ENCODE measurements at places on chromosomes 16 and 17. TPM values are rescaled to one million over a fixed set of nuclear protein-coding genes. Genes with fewer than 3 reads are reported as not detected.

NUDT7 gene
- 6.5 TPM for total RNA-seq

PRR29 gene
- total RNA-seq = 12.0 TPM

RPH3AL gene
- total RNA-seq = 2.5 TPM

CNTNAP1 gene
- total RNA-seq = 1.2 TPM

SLC2A4 gene
- total RNA-seq = not detected

KRT40 gene
- total RNA-seq = not detected

- H3K4me3 ChIP-seq = peak overlapping the region; percentile 98
- DNase-seq = peak; percentile 85
- peaks cover 37% of the 10 kb centered on the region for H3K4me1 ChIP-seq
- peak overlapping the region; percentile 99 for H3K27ac ChIP-seq
- H3K36me3 ChIP-seq = peaks cover 59% of the 10 kb centered on the region
These were observed 627 bp upstream of the TSPOAP1 start for GRCh38 chr17:58329035-58329809.

GRCh38 chr16:16124438-16124837 is 98.9 kb downstream of the ABCC6 start:
- H3K4me1 ChIP-seq = peaks cover 10% of the 10 kb centered on the region
- no peak overlapping the region for H3K27ac ChIP-seq
- H3K4me3 ChIP-seq = no peak overlapping the region
- no peak for DNase-seq
- peaks cover 70% of the 10 kb centered on the region for H3K36me3 ChIP-seq
- no peaks in the 10 kb centered on the region for H3K27me3 ChIP-seq

DNA sequence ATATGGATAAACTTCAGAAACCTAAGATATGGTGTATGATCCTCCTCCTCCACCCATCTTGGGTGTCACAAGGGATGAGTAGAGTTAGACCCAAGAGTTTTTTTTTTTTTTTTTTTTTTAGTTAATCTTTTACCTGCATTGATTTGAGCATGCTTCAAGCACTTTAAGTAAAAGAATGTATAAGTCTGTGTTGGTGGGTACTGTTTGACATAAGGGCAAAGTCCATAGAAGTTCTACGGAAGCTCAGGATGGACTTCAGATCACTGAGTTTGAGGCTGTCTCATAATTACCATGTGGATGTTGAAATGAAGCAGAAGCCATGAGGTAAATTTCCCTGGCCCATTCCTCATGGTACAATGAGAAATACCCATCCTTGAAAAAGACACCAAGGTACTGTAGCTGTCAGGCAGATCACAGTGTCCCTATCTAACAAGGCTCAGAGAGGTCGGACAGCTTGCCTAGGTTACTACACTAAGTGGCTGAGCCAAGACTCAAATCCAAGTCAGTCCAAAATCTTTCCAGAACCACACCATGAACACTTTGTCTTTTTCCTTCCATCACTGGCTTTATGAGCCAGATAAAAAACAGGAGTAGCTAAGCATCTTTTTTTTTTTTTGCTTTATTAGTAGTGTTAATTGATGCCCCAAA is 962.8 kb downstream of the CDH11 start:
- H3K27me3 ChIP-seq = no peaks in the 10 kb centered on the region
- no peaks in the 10 kb centered on the region for H3K36me3 ChIP-seq
- no peaks in the 10 kb centered on the region for H3K4me1 ChIP-seq
- DNase-seq = no peak
- no peak overlapping the region for H3K27ac ChIP-seq

GRCh38 chr17:72603420-72604242 is 482.8 kb downstream of the SOX9 start:
- peaks cover 32% of the 10 kb centered on the region for H3K27me3 ChIP-seq
- no peak for DNase-seq
- H3K36me3 ChIP-seq = peaks cover 3% of the 10 kb centered on the region
- no peak overlapping the region for H3K4me3 ChIP-seq
- no peak overlapping the region for H3K27ac ChIP-seq
- peaks cover 2% of the 10 kb centered on the region for H3K4me1 ChIP-seq

GRCh38 chr17:80195141-80195540 is 25.0 kb downstream of the SGSH start:
- peaks cover 13% of the 10 kb centered on the region for H3K27me3 ChIP-seq
- H3K4me1 ChIP-seq = no peaks in the 10 kb centered on the region
- no peak for DNase-seq
- H3K36me3 ChIP-seq = no peaks in the 10 kb centered on the region

DNA sequence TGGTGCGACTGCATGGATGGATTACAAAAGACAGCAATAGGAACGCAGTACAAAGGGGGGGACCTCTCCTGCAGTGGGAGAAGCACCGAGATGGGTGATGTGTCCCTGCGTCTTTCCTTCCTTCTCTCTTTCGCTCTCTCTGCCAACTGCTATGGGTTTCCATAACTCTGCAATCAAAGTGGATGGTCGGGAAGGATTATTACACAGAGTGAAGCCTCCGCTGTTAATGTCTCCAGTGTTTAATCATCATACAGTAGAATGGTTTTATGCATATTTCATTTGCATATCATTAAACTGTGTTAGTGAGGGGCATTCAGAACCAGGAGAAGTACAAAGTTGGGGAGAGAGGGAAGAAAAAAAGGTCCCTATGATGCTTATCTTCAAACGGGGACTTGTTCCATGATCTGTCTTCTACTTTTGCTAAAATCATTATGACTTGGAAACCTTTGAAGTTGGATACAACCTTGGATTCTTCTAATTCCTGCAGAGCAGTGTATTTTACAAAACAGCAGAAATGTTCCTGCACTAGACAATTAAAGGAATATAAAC is 255.9 kb upstream of the PMFBP1 start:
- H3K36me3 ChIP-seq = no peaks in the 10 kb centered on the region
- no peak for DNase-seq
- no peaks in the 10 kb centered on the region for H3K27me3 ChIP-seq
- no peaks in the 10 kb centered on the region for H3K4me1 ChIP-seq

- H3K27ac ChIP-seq = no peak overlapping the region
- H3K4me1 ChIP-seq = peaks cover 18% of the 10 kb centered on the region
- peaks cover 68% of the 10 kb centered on the region for H3K36me3 ChIP-seq
- H3K4me3 ChIP-seq = no peak overlapping the region
These were observed 7.4 kb downstream of the CDK5RAP3 start for GRCh38 chr17:47978324-47978723.

DNA sequence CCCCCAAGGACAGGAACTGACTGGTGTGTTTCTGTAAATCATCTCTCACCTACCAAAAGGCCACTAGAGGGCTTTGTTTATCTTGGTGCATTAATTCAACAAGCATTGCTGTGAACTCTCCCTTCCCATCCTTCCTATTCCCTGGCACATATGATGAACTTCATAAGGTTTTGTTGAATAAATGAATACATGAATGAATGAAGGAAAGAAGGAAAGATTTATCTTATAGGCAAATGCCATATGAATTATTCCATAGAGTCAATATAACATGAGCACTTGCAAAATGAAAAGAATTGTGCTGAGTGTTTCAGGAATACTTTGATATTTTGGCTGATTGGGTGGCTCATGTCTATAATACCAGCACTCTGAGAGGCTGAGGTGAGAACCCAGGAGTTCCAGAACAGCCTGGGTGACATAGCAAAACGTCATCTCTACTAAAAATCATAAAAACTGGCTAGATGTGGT is 4.3 kb downstream of the SPDYE4 start:
- H3K27ac ChIP-seq = no peak overlapping the region
- no peak overlapping the region for H3K4me3 ChIP-seq
- no peaks in the 10 kb centered on the region for H3K4me1 ChIP-seq
- H3K36me3 ChIP-seq = no peaks in the 10 kb centered on the region
- peaks cover 14% of the 10 kb centered on the region for H3K27me3 ChIP-seq

- H3K27me3 ChIP-seq = peaks cover 11% of the 10 kb centered on the region
- H3K36me3 ChIP-seq = peaks cover 23% of the 10 kb centered on the region
- peaks cover 30% of the 10 kb centered on the region for H3K4me1 ChIP-seq
- no peak overlapping the region for H3K4me3 ChIP-seq
These were observed 26.9 kb downstream of the TNS4 start for GRCh38 chr17:40474419-40475002.

DNA sequence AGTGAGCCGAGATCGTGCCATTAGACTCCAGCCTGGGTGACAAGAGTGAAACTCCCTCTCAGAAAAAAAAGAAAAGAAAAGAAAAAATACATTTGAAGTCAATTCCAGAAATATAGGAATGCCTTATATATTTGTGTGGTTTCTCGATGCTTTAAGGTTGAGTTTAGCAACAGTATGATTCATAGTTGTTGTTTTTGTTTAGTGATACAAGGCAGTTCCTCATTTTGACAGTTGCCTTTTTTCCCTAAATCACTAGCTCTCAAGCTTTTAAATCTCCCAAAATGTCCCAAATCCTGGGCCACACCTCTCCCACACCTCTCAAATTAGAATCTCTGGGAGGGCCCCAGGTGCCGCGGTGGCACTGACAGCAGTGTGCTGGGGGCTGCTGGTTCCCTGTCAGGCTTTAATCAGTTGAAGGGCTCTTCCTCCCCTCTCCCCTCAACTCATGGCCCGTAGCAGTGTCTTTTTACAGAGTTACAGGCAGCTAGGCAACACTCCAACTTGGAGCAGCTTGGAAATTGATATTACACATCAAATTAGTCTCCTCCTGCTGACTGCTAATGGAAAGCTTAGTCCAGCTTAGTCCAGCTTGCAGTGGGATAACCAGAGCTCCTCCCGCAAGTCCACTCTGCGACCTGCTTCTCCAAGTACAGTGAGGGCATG is 58.4 kb downstream of the EPN2 start:
- H3K36me3 ChIP-seq = no peaks in the 10 kb centered on the region
- H3K27me3 ChIP-seq = no peaks in the 10 kb centered on the region
- no peak overlapping the region for H3K4me3 ChIP-seq

GRCh38 chr16:1327619-1327947 is 5.9 kb upstream of the BAIAP3 start:
- H3K4me3 ChIP-seq = no peak overlapping the region
- no peak for DNase-seq
- H3K36me3 ChIP-seq = peaks cover 13% of the 10 kb centered on the region
- no peak overlapping the region for H3K27ac ChIP-seq
- peaks cover 14% of the 10 kb centered on the region for H3K4me1 ChIP-seq

DNA sequence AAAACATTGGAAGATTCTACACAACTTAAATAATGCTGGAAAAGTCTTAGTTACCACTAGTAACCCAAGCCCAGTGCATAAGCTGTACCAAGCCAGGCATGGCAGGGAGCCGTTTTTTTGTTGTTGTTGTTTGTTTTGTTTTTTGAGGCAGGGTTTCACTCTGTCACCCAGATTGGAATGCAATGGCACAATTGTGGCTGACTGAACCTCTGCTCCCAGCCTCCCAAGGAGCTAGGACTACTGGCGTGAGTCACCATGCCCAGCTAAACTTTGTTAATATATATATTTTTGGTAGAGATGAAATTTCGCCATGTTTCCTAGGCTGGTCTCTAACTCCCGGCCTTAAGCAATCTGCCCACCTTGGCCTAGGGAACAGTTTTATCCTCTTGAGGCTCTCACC is 564 bp upstream of the TMIGD1 start:
- peaks cover 46% of the 10 kb centered on the region for H3K4me1 ChIP-seq
- H3K4me3 ChIP-seq = no peak overlapping the region
- no peaks in the 10 kb centered on the region for H3K36me3 ChIP-seq
- peak overlapping the region; percentile 18 for H3K27ac ChIP-seq
- no peaks in the 10 kb centered on the region for H3K27me3 ChIP-seq

DNA sequence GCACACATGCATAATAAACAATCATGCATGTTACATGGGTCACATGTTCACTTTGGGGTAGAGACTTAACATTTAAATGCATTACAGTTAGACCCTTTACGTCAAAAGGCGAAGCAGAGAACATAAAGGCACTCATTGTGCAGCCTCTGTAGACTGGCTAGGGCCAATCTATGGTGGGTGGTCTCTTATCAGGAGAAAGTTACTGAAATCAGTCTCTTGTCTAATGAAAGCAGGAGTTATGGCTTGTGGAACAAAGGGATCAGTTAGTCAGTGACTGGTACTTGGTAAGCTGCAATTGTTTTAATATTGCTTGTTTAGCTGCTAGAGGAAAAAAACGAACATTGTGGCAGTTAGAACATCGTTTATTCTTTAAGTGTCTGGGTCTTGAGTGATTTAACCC is 1.4 kb upstream of the CNEP1R1 start:
- peaks cover 26% of the 10 kb centered on the region for H3K4me1 ChIP-seq
- H3K27me3 ChIP-seq = peaks cover 5% of the 10 kb centered on the region
- peaks cover 6% of the 10 kb centered on the region for H3K36me3 ChIP-seq
- no peak overlapping the region for H3K27ac ChIP-seq
- H3K4me3 ChIP-seq = no peak overlapping the region
- DNase-seq = no peak

- H3K27me3 ChIP-seq = no peaks in the 10 kb centered on the region
- H3K36me3 ChIP-seq = peaks cover 65% of the 10 kb centered on the region
- H3K4me3 ChIP-seq = peak overlapping the region; percentile 87
- H3K27ac ChIP-seq = peak overlapping the region; percentile 100
- peak; percentile 54 for DNase-seq
These were observed 857 bp downstream of the TMC8 start for GRCh38 chr17:78131172-78132083.

- H3K27me3 ChIP-seq = no peaks in the 10 kb centered on the region
- H3K27ac ChIP-seq = peak overlapping the region; percentile 84
- H3K4me1 ChIP-seq = peaks cover 17% of the 10 kb centered on the region
These were observed 213.9 kb downstream of the MRTFB start for GRCh38 chr16:14284930-14285512.

DNA sequence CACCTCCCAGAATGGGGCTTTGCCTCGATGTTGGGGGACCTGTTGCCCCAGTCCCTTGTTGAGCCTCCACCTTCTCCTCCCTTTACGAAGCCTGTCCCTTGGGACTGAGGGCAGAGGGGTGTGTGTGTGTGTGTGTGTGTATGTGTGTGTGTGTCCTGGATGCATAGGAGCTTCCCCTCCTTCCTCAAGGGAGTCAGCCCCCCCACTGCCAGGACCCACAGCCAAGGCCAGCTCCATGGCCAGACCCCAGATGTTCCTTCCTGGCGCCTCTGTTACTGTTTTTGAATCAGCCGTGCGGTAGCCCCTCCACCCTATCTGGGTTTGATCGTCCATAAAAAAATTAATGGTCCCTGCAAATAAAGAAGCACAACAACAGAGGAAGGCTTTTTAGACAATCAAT is 17.7 kb upstream of the DOK4 start:
- H3K4me3 ChIP-seq = no peak overlapping the region
- no peak for DNase-seq
- no peaks in the 10 kb centered on the region for H3K36me3 ChIP-seq
- peaks cover 11% of the 10 kb centered on the region for H3K4me1 ChIP-seq
- no peak overlapping the region for H3K27ac ChIP-seq
- no peaks in the 10 kb centered on the region for H3K27me3 ChIP-seq

DNA sequence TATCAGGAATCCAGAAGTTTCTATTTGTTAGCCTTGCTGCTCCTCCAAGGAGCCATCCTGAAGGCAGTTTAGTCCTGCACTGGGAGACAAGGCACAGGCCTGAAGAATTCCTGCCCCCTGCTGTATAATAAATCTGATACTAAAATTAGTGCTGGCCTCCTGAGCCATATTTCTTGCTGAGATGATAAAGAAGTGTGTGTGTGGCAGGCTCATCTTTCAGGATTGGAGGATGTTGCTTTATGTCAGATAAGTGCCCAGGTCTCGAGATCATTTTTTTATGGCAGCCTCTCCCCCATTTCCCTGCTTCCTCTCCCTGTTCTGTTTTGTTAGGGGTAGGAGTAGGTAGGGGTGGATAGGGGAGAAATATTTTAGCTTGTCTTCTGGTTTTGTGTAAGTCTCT is 26.0 kb downstream of the MSI2 start:
- H3K4me1 ChIP-seq = peaks cover 95% of the 10 kb centered on the region
- peak overlapping the region; percentile 77 for H3K27ac ChIP-seq
- no peak overlapping the region for H3K4me3 ChIP-seq
- no peak for DNase-seq
- H3K36me3 ChIP-seq = peaks cover 65% of the 10 kb centered on the region

All from activated CD4-positive, alpha-beta memory T cell treated with anti-CD3 and anti-CD28 coated beads, Interleukin-2, amount 10 ng/mL, durations not matched to agents 7 days and 5 days (primary cell).